ENCODE measurements at places on chromosomes 2 and 18. TPM values are rescaled to one million over a fixed set of nuclear protein-coding genes. Genes with fewer than 3 reads are reported as not detected.

MAP3K19 gene
- not detected for polyA plus RNA-seq

LRRTM4 gene
- polyA plus RNA-seq, result not detected

RTP5 gene
- not detected for polyA plus RNA-seq

RIT2 gene
- polyA plus RNA-seq, result not detected

DLGAP1 gene
- 0.11 TPM for polyA plus RNA-seq

MYCN gene
- 0.09 TPM for polyA plus RNA-seq

SNTG2 gene
- polyA plus RNA-seq, result not detected

HMSD gene
- polyA plus RNA-seq, result not detected

SLC16A14 gene
- polyA plus RNA-seq, result not detected

CCDC85A gene
- polyA plus RNA-seq, result not detected

CYP1B1 gene
- 0.36 TPM for polyA plus RNA-seq

ICA1L gene
- 0.84 TPM for polyA plus RNA-seq

CD302 gene
- 0.61 TPM for polyA plus RNA-seq

ATP9B gene
- 17.6 TPM for polyA plus RNA-seq

CCDC148 gene
- polyA plus RNA-seq, result not detected

EIF4E2 gene
- polyA plus RNA-seq, result 80.6 TPM

TUBB8B gene
- not detected for polyA plus RNA-seq

L3MBTL4 gene
- not detected for polyA plus RNA-seq

PNKD gene
- polyA plus RNA-seq, result 96.2 TPM

DOK6 gene
- polyA plus RNA-seq, result not detected

LBX2 gene
- not detected for polyA plus RNA-seq

Measured in CD4-positive, CD25-positive, alpha-beta regulatory T cell (primary cell).